ENCODE measurements at places on chromosomes 13 and 19.

- no peak for DNase-seq
These were observed 181.5 kb downstream of the IRS2 start for GRCh38 chr13:109604894-109605293.

DNA sequence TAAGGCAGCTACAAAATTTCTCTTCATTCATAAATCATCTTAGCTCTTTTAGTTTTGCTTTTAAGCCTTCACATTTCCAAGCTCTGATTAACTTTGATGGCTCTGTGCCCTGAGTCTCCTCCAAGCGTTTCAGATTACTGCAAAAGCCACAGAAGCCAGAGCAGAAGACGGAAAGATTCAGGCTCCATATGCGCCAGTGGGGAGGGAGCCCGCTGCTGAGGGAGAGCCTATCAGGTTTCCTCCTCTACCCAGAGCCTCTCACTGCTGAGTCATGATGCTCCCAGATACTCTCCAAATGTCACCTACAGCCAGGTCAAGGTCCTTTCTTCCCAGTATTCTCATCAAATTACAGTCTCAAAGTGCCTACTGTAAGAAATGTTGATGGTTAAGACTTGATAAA is 193.6 kb downstream of the RAP2A start:
- DNase-seq = peak; percentile 27

- peak; percentile 25 for DNase-seq
These were observed 60.7 kb downstream of the ZNF429 start for GRCh38 chr19:21566073-21566472.

- peak; percentile 62 for DNase-seq
These were observed at the start of gene SH2D3A for GRCh38 chr19:6767357-6768235. TSS of gene SH2D3A (minus strand) at chr19:6767435. CDS start at chr19:6763748, 3,687 bp downstream.

DNA sequence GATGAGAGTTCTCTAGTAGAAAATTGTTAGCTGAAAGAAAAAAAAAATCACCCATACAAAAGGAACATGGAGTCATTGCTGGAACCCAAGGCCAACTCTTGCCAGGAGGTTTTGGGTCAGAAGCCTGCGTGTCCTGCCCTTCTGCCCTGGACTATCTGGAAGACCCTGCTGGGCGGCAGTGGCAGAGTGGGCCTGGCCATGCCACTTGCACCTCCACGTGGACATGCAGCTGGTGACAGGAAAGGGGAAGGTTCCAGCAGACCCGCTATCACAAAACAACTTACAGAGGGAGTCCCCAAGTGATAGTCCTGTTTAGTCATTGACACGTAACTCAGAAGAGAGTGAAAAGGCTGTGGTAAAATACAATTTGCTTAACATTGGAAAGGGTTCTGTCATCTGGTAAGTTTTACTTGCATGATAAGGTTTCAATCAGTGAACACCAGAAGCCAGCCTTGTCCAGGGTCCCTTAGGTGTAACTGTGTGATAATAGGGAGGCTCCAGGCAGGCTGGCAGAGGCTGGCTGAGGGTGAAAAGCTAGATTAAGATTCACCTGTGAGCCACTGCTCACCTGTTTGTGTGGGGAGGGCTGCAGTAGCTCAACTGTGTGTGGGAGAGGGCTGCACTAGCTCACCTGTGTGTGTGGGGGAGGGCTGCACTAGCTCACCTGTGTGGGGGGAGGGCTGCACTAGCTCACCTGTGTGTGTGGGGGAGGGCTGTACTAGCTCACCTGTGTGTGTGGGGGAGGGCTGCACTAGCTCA is 47.8 kb downstream of the COL4A2 start:
- no peak for DNase-seq

- no peak for DNase-seq
These were observed 12.9 kb downstream of the CC2D1A start for GRCh38 chr19:13918726-13919411.

DNA sequence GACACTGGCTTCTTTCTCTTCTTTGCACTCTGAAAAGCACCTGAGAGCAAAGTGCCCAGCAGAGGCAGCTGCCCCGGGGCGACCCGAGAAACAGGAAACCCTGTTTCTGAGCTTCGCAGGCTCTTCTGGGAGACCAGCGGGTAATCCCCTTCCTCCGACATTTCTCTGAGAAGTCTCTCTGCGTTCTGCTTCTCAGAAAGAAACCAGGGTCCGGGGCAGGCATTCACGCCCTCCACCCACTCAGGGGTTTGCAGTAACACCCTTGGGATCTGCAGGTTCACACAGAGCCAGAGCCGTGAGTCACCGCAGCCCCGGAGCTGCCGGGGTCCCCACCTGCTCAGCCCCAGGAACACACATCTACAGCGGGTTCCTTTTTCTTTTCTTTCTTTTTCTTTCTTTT is 86.0 kb downstream of the GADD45B start:
- no peak for DNase-seq

DNA sequence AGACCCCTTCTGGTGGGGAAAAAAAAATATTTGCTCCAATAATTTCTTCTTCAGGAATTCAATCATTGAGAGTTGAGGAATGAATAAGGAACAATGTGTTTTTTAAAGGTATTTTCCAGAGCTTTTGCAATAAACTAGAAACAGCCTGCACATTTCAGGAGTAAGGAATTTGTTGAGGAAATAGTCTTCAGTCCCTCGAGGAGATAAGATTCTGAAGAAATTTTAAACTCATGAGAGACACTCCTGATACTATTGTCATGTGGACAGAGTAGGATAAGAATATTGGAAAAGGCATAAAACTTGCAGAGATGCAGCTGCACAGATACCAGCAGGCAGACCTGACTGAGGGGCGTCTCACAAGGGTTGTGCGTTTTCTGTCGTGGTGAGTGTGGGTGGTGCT is 36.6 kb downstream of the COMP start:
- DNase-seq = no peak

DNA sequence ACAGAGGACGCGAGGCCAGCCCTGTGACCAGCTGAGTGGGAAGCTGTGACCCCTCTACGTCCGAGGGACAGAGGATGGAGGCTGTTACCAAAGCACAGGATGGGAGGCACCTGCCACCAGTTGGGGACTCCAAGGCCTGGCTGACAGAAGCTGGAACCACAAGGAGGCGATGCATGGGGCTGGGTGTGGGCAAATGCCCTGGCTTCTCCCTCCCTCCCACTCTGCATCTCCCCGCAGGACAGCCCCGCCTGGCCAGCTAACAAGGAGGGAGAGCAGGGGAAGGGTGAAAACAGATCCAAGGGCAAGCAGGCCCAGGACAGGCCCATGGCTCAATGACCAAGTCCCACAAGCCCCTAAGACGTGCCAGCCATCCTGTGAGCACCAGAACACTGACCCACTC is 28.6 kb downstream of the AKT2 start:
- no peak for DNase-seq

DNA sequence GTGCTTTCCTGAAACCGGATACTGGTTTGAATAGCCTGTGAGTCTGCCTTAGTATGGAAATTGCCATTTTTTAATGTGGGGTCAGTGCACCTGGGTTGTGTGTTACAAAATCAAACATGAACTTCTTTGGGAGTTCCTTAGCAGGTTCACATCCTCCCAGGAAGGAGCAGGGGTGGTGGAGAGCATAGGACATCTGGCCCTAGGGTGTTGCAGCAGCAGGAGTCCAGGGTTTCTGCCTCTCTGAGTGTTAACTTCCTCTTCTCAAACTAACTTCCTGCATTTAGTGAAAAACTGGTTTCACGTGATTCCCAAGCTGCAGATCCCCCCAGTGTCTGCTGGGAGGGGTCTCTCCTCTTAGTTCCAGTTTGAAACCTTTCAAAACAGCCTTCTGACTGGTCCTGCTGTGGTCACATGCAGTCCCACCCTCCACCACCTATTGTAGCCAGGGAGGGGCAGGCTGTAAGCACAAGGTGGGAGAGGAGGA is 7.2 kb downstream of the RNASEH2B start:
- no peak for DNase-seq

GRCh38 chr19:3710265-3710812 is 2.2 kb downstream of the TJP3 start:
- peak; percentile 59 for DNase-seq

DNA sequence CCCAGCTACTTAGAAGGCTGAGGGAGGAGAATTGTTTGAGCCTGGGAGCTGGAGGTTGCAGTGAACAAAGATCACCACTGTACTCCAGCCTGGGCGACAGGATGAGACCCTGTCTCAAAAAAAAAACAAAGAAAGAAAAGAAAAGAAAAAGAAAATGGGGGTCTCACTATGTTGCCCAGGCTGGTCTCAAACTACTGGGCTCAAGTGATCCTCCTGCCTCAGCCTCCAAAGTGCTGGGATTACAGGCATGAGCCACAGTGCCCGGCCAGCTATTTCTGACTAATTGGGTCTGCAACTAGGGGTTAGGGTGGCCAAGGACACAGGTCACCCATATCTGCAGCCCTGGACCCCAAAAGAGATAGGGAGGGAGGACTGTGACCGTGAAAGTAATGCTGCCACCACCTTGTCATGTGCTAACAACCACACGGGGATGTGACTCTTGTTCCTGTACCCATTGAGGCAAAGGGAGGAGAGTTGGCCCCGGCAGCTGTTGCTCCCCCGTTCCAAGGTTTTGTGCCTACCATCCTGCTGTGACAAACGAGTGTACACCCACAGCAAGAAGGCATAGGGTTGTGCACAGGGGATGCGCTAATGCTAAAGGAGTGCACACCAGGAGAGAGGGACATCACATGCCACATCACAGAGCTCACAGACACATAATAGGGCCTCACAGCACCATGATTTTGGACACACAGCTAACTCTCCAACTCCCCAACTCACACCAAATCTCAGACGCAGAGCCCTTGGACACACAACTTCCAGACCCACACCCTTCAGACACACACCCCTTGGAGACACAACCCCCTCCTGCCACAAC is 619 bp downstream of the MEF2B start:
- no peak for DNase-seq

DNA sequence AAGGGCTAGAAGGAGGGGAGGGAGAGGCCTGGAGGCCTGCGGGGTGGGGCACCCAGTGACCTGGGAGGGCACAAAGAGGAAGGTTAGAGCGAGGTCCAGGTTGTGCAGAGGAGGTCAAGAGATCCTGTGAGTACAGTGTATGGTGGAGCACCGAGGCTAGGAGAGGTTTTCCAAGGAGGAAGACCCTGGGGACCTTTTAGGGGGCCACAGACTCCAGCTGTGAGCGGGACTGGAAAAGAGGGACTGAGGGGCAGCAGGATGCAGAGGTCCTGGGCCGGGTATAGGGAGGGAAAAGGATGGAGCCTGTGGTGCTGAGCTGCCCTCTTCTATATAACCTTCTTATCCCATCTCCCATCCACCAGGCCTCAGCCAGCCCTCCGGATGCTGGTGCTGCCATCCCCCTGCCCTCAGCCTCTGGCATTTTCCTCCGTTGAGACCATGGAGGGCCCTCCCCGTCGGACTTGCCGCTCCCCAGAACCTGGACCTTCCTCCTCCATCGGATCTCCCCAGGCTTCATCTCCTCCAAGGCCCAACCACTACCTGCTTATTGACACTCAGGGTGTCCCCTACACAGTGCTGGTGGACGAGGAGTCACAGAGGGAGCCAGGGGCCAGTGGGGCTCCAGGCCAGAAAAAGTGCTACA is 863 bp downstream of the ZNF581 start:
- DNase-seq = no peak

DNA sequence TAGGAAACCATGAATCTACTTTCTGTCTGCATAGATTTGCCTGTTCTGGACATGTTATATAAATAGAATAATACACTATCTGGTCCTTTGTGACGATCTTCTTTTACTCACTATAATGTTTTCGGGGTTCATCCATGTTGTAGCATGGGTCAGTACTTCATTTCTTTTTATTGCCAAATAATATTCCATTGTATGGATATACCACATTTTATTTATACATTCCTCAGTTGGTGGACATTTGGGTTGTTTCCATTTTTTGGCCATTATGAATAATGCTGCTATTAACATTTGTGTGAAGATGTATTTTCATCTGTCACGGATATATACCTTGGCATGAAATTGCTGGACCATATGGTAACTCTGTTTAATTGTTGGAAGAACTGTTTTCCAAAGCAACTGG is 6.8 kb downstream of the BIVM start:
- no peak for DNase-seq

- DNase-seq = no peak
These were observed 2.3 kb downstream of the RPL13A start for GRCh38 chr19:49489601-49490167.

GRCh38 chr13:94978516-94978915 is 266.2 kb upstream of the SOX21 start:
- DNase-seq = no peak

DNA sequence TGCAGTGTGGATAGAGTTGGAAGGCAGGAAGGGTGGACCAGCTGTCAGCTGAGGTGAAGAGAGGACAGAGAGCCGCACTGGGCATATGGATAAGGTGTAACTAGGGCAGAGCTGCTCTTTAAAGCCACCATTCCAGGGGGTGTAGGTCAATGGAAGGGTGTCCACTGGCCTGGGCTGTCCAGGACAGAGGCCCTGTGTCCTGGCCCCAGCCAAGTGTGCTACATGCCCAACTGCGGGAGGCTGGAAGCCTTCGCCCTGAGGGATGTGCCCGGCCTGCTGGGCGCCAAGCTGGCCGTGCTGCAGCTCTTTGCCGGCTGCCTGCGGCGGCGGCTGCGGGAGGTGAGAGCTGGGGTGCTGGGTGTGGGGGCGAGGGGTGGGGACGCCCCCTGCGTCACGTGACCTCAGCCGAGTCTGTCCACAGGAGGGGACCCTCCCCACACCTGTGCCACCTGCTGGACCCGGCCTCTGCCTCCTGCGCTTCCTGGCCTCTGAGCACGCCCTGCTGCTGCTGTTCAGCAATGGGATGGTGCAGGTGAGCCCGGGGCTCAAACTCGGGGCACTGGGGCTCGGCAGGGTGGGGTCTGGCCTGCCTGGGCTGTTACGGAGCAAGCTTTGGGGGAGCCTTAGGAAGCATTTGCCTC is 9.8 kb downstream of the PLK5 start:
- no peak for DNase-seq

- DNase-seq = no peak
These were observed 44.3 kb downstream of the COLGALT1 start for GRCh38 chr19:17599780-17600179.

DNA sequence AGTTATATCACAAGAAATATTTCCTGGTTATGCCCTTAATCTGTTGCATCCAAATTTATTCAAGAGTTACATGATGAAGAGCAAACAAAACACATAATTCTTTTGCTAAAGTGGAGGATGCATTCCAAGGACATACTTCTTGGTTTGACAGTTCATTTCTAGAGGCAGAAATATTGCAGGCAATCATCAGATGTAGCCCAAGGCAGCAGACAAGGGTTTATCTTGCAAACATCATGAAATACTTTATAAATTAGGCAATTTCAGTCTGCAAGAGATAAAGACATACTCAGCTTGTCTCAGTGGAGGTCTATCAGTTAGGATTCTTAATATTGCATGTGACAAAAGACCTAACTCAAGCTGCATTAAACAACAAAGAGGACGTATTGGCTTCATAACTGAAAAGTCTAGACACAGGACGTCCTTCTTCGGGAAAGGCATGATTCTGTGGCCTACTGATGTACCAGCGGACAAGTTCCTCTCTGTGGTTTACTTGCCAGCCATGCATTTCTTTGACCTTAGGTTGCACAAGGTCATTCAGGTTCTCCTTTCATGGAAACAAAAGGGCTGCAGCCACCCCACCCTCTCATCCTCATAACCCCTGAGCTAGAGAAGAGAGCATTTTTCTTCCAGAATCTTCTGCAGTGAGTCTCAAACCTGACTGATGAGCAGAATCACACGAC is 204.1 kb downstream of the KATNAL1 start:
- DNase-seq = no peak

GRCh38 chr19:28242317-28242927 is 970.5 kb downstream of the UQCRFS1 start:
- DNase-seq = peak; percentile 22
